Erythroblast (primary cell): ENCODE measurements at places on chromosomes 1 and 21.
A peak's percentile ranks its signal among the peaks of the same experiment; 100 is the strongest.

- DNase-seq, result no peak
These were observed 885 bp downstream of the OR2T10 start for GRCh38 chr1:248596615-248597014.

GRCh38 chr1:41330588-41331545 lies 30.4 kb upstream of the FOXO6 start:
- DNase-seq, result no peak

GRCh38 chr1:64122588-64122987 lies 80.8 kb upstream of the UBE2U start:
- no peak for DNase-seq

- peak; percentile 80 for DNase-seq
These were observed 71.0 kb downstream of the NFASC start for GRCh38 chr1:204941421-204942338.

DNA sequence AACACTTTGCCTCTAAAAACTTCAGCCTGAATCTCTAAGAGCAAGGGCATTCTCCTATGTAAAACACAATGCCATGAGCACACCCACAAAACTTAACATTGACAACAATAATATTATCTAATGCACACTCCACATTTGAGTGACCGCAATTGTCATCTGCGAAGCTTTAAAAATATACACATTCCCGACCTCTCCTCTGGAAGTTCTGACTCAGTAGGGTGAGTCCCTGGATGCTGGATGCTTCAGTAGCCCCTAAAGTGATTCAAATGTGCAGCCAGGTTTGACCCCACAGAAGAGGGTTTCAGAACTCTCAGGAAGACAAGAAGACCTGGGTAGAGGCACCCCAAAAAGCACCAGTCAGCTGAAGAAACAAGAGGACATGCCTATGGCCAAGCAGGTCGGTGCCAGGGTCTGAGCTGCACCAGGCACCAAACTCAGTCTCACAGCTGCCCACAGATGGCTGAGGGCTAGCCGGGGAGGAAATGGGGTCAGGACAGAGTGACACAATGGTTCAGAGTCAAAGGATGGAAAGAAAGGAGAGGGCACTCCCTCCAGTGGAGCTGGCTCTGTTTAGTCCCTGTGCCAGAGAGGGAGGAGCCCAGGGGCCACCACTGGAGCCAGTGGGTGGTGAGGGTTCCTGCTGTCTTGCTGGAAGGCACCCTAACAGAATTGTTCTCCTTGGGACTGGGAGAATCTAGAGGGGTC lies 17.4 kb downstream of the PIK3C2B start:
- DNase-seq, result no peak

DNA sequence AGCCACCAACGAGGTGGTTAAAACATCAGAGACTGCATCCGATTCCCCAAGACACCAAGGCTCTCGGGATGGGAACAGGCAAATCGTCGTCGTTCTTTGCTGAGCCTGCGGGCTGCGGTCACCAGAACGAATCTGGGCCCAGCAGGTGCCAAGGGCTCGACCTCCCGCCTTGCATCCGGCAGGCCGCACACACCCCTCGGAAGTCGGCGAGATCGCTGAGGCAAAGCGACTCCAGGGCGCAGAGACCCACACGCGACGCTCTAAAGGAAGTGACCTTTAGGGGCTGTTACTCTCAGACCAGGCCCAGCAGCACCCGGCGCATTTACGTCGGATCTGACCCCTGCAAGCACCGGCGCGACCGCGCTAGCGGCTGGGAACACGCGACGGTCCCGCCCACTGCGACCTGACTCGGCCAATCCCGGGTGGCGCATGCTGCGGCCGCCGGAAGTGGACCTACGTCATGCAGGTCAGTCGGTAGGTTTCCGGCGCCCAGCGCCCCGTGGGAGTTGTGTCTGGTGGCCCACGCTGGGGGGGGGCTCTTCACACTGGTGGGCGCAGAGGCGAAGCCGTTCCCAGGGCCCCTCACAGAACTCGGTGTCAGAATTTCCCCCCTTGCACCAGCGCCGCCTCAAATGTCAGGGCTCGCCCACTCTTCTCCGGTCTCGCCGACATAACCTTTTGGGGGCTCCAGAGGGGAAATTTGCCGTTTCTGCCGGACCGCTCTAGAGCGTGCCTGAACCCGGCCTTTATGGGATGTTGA lies 7.5 kb upstream of the PARK7 start:
- peak; percentile 92 for DNase-seq

- no peak for DNase-seq
These were observed 70.7 kb downstream of the HUNK start for GRCh38 chr21:31943561-31943960.

DNA sequence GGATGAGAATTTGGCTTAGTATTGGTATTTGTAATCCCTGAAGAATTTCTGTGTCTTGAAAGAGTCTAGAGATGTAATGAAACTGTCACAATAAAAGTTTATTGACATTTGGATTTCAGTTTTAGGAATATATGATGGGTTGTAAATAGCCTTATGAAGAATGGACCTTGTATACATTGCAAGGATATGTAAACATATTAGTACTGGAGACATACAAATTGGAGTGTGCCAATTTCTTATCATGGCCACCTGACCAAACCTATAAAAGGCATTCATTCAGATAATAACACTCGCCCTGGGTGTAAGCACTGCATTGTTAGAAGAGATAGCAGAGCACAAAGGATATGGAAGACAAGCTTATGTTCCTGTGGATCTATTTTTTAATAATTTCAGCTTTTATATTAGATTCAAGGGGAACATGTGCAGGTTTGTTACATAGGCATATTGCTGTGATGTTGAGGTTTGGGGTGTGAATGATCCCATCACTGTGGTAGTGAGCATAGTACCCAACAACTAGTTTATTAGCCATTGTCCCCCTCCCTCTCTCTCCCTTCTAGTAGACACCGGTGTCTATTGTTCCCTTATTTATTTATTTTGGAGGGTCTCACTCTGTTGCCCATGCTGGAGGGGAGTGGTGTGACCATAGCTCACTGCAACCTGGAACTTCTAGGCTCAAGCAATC lies 8.6 kb downstream of the S1PR1 start:
- peak; percentile 50 for DNase-seq

DNA sequence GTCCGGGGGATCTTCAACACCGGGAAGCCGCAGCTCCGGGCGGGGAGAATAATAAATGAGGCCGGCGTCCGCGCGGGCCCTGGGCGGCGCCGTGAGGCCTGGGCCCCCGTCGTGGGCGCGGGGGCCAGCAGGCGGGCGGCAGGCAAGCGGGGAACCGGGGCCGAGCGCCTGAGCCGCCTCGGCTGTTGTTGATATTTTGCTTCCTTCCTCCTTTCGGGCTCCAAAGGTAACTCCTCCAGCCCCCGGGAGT lies at the start of gene MEF2D:
TSS of gene MEF2D (minus strand) at position 233 of the 250 bp plus-strand sequence. CDS start 17,483 bp downstream, outside the sequence.
- DNase-seq, result no peak

DNA sequence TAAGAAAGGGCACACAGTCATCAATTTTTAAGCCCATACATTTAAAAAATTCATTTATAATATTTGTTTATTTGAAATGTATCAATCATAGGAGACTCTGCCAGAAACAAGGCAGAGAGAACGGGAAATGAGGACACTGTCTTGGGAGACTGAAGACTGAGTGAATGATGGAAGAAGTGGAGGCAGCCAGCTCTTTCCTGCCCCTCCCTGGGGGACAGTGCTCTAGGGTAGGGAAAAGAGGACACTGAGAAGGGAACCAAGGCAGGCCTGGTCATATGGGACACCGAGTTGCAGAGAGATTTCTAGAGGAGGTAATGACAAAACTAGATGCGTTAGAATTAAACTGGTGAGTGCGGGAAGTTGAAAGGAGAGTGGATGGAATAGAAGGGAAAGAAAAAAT lies 31.6 kb downstream of the EEIG2 start:
- DNase-seq, result no peak

GRCh38 chr21:42216726-42217572 lies 2.0 kb upstream of the ABCG1 start:
- no peak for DNase-seq

DNA sequence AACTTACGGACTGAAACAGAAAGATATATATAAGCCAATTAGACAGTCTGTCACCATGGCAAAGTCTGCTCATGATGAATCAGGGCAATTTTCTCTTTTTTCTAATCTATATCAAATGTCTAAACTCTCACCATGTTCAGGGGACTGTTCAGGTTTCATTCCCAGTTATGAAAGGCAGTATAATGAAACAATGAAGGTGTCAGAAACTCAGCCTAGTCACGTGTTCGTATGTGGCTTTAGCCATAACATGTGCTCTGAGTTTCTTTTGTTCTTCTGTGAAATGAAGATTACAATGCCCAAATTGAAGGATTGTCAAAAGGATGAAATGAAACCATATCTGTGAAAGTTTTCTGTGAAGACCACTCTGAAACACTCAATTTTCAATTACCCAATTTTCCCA lies 392.9 kb downstream of the DSCAM start:
- no peak for DNase-seq

DNA sequence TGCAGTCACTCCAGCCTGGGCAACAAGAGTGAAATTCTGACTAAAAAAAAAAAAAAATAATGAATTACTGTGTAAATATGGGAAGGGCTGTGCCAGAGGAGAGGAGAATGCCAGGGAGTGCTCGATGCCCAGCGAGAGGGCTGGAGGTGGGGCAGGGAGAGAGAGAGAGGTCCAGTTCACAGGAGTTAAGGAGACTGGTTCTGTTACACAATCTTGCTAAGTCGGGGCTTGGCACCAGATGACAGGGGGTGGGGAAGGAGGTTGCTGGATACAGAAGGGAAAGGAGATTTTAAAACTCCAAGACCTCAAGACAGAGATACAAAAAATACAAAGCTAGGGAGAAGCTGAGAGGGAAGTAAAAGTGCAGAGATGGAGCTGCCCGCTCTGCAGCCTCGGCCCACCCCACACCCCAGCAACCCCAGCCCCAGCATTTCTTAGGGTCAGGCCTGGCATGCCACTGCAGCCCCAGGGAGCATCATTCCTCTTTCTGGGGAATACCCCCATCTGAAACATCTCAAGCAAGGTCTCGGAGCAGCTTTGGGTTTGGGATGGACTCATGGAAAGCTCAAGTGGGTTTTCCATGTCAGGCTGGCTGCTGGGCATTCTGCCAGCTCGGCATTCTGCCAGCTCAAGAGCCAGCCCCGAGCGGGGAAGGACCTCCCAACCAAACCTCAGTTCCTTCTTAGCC lies 991 bp downstream of the SELENBP1 start:
- DNase-seq, result peak; percentile 73

DNA sequence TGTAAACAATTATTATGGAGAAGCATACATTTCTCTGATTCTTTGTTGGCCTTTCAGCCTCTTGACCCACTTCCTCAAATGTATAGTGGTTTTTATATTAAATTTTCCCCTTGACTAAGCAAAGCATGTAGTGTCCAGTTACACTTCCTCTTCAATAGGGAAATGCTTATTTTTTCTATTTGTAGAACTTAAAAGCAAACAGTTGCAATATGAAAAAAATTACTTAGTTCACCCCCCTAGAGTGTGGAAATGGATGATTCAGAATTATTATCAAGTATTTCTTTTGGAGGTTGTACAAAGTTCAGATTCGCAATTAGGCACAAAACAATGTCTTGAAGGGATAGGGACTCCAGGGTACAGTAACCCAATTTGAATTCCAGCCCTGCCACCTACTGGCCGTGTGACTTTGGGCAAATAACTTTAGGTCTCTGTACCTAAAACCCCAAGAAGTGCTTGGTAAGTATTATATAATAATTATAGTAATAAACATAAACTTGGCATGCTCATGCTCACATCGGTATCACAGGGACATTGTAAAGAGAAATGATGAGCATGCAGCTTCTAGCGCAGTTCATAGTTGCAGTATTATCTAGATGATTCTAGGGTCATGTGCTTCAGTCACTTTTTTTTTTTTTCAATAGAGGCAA lies 28.6 kb upstream of the IFNGR2 start:
- DNase-seq, result peak; percentile 55

DNA sequence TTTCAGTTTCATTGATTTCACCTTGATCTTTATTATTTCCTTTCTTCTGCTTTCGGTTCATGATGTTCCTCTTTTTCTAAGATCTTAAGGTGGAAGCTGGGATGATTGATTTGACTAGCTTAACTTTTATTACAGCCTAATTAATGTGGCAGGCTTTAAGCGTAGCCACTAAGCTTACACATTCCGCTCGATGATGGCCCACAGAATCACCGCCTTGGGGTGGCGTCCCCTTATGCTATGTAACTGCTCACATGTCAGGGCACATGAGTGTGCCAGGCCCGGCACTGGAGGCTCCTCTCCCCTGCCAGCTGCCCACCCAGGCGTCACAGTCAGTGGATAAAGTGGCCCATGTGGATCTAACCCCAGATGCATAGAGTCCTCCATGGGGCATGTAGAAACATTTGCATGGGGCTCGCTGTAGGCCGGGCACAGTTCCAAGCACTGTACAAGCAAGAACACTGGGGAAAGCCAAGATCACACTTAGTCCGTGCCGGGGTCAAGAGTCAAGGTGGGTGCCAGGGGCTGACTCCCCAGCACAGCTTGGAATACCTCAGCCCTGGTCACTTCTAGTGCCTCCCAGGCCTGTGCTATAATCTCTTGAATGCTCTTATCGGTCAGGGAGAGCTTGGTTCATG lies 41.7 kb downstream of the PKNOX1 start:
- DNase-seq, result no peak

DNA sequence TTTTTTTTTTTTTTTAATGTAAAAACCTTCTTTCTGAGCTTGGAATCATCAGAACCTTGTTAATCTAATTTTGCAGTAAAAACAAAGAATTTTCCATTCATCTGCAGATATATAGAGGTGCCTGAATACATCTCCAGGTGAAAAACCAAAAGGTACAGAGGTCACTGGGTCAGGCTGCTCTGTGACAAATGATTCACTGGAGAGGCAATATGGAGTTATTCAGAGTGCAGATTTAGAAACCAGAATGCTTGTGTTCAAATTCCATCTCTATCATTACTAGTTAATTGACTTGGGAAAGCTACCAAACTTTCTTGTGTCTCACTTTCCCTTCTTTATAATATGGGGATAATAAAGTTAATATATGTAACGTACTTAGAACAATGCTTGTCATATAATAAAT lies 51.5 kb upstream of the C1orf53 start:
- DNase-seq, result no peak
